Psoas muscle (tissue), 8 donors: ENCODE measurements at places on chromosomes 4 and X. TPM values are rescaled to one million over a fixed set of nuclear protein-coding genes. Genes with fewer than 3 reads are reported as not detected.

Gene CRLF2
- total RNA-seq = 0.15 TPM

Gene RUFY3
- 53.7 TPM for total RNA-seq

Gene C4orf51
- total RNA-seq = not detected

Gene ASMT
- 0.99 TPM for total RNA-seq

Gene PABPC1L2B
- not detected for total RNA-seq

Gene DCX
- total RNA-seq = not detected

Gene SLC10A6
- total RNA-seq = not detected

Gene COL4A6
- total RNA-seq = 3.6 TPM

Gene BEND4
- total RNA-seq = not detected

Gene RXFP1
- total RNA-seq = not detected
